ENCODE measurements at places on chromosomes 1 and 21.

- no peak for DNase-seq
Observed at GRCh38 chr1:84603941-84604830, 29.9 kb upstream of the CTBS start.

- DNase-seq = no peak
Observed at GRCh38 chr1:12159816-12160215, 7.0 kb upstream of the TNFRSF1B start.

GRCh38 chr1:108893141-108893530, 16.4 kb downstream of the GPSM2 start:
- DNase-seq = no peak

DNA sequence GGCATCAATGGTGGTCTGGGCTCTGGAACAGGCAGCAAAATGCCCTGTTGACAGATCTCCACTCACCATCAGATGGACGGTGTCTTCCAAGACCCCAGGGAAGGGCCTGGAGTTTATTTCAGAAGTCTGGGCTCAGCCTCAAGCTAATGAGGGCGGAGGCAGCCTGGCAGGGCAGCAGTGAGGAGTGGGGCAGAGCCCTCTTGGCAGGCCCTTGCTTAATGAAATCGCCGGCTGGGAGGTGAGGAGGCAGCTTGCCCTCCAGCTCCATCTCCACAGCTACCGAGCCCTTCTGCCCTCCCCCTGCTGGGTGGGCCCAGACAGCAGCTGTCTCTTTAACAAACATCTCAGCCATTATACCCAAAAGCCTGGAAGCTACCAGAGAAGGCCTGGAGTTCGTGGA, 22.0 kb upstream of the GRIK3 start:
- DNase-seq = no peak

DNA sequence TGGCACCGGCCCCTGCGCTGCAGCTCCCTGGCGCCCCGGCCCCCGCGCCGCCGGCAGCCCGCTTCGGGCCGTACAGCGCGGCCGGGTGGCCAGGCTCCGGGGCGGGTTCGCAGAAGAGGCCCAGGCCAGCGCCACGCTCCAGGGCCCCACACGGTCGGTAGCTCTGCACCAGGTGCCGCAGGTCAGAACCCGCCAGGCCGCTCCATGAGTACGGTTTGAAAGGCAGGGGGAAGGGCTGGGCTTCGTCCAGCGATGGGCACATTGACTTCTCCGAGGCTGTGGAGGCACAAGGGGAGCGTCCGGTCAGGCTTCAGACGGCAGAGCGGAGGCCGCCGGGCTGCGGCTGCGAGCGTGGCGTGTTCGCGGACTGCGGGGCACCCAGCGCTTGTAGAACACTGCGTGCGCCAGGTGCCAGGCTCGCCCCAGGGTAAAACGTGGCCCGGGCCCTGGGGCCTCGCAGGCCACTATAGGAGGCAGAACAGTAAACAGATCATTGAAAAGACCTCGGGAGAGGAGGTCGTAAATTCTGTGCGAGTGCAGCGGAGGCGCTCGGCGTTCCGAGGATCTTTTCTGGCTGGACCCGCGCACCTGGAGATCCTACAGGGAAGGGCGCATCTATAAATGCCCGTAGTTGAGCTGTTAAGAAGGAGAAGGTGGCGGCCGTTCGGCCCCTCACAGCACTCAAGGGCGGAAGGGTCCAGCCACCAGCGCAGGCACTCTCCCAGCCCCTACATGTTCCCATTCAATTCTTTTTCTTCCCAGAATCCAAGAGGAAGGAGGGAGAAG, 5.7 kb downstream of the GFI1 start:
- DNase-seq = no peak

GRCh38 chr1:197799271-197799670, 24.0 kb upstream of the DENND1B start:
- no peak for DNase-seq

DNA sequence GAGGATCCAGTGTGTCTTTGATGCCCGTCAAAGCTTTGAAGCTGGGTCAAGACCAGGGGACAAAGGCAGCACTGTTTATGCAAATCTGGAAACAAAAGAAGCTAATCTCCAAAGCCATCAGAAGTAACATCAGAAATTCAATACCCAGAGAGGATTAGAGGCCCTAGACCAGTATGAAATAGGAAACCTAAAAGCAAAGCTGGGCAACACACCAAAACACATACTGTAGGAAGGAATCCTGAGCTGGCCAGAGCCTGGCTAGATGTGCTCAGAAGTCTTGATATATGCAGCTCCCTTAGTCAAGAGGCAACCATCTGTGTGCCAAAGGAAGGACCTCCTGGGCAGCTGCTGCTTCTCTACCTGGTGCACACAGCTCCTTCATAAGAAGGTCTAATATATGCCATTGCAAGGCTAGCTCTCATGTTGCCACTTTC, 12.3 kb downstream of the COLGALT2 start:
- no peak for DNase-seq

DNA sequence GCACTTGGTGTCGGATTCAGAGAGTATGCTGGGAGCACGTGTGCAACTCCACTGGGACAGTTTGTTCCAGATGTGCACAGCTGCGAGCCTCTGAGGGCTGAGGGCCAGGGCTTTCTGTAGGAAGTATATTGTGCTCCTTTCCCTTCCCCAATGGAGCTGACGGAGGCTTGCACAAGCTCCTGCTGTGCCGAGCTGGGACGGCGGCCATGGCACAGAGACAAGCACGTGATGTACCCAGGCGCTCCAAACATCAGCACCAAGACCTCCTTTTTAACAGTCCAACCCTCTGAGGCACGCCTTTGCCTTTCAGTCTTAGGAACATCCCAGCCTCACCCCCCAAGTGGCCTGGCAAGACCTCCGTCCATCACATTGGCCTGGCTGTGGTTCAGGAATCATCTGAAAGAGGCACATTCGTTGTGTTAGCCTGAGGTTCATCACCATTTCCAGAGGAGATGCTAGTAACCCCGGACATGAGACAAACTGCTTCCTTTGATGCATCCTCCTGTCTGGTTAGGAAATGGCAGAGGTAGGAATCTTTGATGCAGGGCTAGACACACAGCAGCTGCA, 339.2 kb upstream of the KAZN start:
- no peak for DNase-seq

GRCh38 chr1:45510972-45511527, 10.6 kb downstream of the PRDX1 start:
- DNase-seq = no peak

DNA sequence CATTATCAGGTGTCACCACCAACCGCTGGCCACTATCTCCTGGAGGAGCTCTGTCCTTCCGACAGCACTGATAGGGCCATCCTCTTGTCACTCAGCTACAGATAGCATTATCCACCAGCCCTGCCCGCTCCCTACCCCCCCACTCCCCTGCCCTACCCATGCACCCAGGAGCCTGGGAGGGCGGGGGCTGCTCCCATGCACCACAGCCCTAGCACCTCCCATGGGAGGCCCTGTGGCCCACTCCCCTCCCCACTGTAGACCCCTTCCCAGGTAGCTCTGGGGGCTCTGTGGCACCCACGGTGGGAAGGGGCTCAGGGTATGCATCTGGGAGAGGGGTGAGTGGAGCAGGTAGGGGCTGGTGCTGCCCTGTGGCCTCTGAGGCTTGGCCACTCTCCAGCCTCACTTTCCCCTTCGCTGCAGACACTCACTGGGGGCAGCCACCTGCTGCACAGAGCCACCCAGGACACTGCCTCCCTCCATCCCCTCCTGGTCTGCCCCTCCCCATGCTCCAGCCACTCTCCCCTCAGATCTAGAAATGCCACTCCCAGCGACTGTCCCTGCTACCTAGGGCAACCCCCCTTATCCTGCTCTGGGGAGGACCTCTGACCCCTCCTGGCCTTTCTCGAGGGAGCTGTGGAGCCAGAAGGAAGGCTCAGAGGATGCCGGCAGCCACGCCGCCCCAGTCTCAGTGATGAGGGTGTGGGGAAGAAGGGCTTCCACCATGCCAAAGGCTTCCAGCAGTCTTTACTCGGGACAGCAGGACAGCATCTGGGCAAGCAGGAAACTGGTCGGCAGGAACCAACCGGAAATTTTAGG, 58.5 kb downstream of the WNT9A start:
- no peak for DNase-seq

DNA sequence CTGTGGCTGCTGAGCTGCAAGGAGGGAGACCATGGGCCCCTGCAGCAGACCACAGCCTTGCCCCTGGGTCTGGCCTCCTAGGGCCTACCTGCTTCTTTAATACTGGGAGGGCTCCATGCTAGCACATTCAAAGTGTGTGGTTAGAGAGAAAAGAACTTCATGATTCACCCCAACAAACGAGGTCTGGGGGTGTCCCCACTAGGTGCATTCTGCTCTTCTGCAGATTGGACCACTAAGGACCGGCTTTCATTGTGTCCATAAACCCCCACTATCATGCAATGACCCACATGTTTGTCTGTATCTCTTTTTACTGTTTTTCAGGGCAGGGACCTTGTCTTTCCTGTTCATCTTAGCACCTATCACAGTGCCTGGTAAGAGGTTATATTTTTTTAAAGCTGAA, 185.4 kb downstream of the OMA1 start:
- no peak for DNase-seq

DNA sequence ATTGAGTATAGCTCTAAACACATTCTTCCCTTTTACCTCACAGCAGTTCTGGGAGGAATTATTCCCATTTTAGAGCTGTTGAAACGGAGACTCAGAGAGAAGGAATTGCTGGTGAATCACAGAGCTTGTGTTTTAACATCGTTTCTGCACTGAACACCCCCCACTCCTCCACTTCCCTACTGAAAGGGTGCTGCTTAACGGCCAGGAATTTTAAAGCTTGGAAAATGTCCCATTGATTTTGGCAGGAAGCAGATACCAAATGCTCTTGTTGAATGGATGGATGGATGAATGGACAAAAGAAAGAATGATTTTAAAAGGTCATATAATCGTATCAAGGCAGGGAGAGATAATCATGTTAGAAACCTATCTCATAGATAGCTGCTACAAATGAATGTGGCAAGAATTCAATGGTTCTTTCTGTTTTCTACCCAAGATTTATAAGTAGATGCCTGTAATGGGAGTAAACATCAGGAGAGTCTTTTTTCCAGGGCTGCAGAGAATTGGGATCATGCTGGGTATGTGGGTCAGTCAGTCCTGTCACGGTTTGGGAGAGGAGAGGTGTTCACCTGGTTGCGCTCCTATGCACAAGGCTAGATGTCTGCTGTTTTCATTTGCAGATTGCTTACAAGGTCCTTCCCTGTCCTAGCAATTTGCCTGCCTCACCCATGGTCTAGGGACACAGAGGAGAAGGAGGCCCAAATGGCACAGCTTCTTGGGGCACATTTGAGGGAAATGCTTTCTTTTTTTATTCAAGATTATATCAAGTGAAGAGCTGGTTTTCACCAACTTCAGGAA, 19.0 kb downstream of the FAM163A start:
- no peak for DNase-seq

DNA sequence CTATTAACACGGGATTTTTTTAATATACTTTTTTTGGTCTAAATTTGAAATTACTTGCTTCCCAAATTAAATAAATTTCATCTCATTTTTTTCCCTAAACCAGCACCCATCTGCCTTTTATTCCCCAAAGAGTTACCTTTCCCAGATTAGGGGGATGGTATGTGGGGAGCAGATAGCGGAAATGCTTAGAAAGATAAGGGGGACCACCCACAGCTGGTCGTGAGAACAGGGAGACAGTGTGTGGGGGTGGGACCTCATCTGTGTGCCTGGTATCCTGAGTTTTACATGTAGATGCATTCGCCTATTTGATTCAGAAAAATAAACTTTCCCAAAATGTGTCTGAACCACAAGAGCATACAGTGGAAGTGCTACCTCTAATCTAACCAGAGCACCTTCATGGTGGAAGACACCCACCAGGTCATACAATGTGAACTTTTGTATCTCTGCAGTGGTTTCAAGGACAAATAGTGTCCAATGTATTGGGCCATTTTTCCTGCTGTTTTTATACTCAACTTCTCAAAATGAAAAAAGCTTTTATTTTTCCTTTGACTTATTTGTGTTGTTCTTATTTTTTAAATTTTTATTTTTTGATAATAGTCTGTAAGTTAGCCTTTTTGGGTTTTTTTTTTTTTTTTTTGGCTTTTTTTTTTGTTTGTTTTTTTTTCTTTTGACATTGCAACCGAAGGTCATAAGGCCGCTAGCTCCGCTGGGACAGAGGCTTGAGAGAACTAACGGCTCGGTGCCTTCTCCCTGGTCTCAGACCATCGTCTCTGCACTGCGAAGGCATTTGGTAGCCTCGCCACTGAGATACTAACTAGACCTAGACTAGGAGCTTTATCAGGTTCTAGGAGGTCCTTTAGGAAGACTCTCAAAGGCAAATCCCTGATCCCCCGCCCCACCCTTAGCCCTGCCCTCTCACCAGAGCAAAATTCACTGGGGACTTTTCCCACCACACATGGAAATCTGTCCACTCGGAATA, 263.2 kb downstream of the TM2D1 start:
- DNase-seq = no peak

GRCh38 chr1:15691434-15692032, 7.4 kb downstream of the PLEKHM2 start:
- DNase-seq = no peak

DNA sequence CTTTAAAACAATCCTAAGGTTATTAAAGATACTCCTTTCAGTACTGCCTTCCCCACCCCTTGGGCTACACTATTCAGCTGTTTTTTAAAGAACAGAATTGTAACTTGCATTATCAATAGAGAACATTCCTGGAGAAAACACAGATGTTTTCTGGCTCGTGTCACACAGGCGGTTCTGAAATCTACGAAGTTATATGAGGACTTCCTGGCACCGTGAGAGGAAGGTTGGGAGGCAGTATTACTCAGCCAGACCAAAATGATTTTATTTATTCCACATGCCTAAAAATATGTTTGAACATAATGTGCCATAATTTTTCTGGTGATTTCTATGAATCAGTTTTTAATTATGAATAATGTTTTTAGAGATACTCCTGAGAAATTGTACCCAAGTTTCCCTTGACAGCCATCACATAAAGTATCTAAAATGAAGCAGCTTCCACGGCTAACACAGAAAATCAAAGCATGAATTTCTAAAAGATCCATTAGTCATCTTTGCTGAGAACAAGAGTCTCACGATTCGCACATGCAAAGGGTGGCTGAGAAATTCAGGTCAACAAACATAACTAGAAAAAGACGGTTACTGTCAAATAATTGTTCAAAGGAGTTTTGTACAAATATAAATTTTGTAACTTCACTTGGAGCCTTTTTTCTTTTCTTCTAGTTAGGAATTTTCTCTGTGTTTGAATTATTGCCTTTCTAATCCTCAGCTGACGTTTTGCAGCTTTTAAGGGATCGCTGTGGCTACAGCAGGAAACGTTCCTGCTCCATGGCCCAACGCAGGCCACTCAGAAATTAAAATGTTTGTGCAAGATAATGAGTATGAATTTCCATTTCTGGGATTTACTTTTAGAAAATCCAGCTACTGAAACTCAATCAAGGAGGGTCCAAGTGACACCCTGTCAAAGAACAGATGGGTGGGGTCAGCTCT, 8.0 kb upstream of the SIM2 start:
- no peak for DNase-seq

DNA sequence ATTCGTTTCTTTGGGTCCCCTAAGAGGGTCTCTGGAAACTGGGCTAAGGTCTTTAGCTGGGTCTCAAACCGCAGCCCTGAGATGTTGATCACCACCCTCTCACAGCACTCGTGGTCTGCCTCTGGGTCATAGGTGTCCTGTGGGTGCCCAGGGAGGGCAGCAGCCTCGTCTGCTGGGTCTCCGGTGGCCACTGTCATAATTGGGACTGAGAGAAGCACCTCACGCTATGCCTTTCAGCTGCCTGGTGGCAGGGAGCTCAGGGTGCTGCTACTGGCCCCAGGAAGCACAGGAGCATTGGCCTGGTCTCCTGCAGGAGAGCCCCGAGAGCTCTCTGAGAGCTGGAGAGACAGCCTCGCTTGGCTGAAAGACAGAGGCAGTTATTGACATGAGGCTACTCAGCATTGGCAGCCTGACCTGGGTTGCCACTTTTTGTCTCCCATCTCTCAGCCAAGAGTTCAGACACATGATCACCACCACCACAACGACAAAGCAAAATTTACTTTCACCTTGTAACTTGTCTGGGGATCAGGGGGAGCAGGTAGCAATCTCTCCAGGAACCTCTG, 1.5 kb downstream of the KCNA2 start:
- DNase-seq = no peak
